ENCODE measurements at places on chromosomes 1 and 21.

DNA sequence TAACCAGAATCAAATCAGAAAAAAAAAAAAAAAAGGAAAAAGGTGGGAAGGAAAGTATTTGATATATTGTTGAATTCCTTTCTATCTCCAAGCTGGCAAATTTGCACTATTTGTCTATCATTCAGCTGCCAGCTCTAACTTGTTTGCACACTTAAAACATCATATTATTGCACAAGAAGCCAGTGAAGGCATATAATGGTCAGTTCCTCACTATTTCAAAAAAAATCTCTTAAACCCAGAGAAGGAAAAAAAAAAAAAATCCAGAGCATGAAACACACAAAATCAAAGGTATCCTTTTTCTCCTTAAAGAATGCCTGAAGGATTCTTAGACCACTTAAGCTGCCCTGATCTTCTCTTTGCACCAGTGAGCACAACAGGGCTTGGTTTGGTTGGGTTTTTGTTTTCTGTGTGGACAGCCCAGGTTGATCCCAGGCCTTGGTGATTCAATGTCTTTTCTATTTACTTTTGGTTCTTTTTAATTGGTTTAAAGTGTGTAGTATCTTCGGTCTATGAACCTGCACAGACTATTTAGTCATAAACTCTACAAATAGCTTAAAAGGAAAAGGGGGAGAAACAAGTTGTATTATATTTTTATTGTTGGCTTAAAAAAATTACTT, 40.2 kb downstream of the DUSP10 start:
- no peak for DNase-seq

DNA sequence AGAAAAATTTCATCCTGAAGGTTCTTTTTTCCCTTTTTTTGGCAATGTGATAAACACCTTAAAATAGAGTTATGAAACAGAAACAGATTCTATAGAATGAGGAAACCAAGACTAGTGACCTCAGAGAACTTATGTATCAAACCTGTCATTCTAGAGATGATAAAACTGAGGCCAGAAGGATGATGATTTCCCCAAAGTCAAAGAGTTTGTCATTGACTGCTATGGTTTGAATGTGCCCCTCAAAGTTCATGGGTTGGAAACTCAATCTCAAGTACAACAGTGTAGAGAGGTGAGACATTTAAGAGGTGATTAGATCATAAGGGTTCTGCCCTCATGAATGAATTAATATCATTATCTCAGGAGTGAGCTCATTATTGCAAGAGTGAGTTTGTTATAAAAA, 13.7 kb upstream of the BEND5 start:
- DNase-seq: no peak

- no peak for DNase-seq
Measured at GRCh38 chr1:246012341-246012740, 494.7 kb downstream of the SMYD3 start.

- no peak for DNase-seq
Measured at GRCh38 chr1:232292239-232292638, 337.7 kb downstream of the SIPA1L2 start.

DNA sequence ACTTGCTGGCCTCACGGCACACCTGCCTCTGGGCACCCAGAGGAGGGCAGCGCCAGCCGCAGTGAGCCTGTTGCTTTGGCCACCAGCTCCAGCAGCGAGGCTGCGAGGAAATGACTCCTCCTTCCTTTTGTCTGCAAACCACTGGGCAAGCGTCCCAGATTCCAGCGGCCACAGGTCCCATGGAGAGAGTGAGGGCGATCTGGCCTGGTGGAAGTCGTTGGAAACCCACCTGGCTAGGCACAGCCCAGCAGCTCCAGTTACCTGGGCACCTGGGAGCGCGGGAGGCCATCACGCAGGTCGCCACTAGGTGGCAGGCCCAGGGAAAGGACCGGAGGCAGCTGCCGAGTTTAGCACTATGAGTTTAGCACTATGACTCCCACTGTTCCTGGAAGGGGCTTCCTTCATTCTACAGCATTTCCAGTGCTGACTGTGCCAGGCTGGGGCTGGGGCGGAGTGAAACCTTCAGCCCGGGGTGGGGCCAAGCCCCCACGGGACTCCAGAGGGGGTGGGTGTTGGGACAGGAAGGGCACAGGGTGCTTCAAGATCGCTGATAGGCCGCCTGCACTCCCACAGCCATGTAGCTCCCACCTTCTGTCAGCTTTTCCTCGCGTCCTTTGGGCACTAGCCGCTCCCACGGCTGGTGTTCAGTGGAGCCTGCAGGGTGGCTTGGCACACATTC, 1.1 kb upstream of the ESPN start:
- DNase-seq: peak; percentile 44

DNA sequence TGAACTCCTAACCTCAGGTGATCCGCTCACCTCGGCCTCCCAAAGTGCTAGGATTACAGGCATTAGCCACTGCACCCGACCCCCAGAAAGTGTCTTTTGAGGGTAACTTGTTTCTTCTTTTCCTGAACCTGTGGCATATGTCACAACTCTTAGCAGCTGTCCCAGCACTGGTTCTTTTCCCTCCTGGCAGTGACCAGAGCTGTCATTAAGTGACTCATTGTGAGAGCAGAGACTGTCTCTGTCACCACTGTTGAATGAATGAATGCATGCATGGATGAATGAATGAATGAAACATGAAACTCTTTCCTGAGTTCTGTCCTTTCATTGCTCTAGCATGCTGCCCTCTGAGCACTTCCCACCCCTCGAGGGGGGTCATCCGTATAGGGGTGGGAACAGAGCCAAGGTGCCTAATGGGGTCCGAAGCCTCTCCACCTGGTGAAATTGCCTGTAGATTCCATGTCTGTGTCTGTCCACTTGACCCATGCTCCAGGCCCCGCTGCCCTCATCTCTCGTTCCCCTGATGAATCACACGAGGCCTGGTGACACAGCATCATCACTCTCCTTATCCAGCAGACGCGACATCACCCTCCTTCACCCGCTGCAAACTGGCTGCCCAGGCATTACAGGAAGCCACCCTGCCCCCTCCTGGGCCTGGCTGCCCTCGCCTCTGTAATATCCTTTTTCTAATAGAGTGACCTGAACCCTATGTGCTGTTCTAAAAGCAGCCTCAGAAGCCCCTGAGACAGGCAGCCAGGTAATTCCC, 75.0 kb downstream of the IGSF21 start:
- DNase-seq: no peak

DNA sequence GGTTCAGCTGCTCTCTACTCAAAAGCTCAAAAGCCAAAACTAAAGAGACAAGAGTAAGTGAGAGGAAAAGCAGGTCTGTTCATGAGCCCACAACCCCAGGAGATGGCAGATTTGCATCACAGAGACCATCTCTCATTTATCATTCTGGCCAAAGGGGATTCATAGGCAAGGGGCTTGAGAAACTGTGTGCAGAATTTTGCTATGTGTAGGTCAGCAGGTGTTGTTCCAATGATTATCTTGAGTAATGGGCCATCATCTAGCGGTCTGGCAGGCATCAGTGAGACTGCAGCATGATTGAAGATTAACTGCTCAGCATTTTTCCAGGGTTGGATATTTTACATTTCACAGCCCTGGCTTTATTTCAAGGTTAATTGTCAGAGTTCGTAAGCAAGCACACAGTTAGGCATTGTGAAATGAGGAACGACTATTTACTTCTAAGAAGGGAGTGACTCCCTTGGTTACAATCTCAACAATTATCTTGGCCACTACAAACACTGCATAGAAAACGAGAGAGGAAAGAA, 1204.6 kb upstream of the TMPRSS15 start:
- no peak for DNase-seq

DNA sequence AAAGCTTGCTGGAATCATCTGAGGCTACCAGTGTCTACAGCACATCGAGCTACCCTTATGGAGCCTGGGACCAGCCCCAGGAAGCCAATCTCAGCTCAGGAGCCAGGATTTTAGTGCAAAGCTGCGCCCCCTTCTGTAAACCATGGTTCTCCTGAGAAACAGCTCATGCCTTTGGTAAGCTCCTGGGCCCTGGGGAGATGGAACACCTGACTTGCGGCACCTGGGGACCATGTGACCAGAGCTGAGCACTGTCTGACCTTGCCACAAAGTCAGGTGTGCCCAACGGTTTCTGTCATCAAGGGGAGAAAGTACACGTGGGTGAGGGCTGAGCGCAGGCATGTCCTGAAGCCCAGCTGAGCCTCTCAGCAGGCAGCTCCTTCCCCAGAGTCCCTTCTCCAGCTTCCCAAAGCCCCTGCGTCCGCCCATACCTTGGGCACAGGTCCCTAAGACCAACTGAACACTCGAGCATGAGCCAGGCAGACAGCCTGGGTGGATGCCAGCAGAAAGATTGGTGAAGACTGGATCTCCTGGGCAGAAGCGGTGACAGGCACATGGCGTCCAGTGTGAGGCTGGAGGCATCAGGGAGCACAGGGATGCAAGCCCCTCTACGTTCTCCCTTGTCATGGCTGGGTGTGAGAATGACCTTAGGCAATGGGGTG, 57.9 kb upstream of the TENT5B start:
- DNase-seq: no peak

DNA sequence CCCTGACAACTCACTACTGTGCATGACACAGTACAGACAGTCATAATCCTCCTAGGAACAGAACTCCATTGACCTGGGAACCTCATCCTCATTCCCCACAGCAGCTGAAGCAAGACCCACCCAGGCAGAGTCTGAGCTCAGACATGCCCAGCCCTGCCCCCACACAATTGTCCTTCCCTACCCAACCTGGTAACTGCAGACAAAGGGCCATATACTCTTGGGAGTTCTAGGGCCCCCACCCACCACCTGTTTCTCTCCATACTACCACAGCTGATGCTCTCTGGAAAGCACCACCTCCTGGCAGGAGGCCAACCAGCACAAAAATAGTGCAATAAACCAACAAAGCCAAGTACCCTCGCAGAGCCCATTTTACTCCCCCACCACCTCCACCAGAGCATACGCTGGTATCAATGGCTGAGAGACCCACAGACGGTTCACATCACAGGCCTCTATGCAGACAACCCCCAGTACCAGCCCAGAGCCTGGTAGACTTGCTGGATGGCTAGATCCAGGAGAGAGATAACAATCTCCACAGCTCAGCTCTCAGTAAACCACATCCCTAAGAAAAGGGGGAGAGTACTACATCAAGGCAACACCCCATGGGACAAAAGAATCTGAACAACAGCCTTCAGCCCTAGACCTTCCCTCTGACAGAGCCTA, 159.7 kb upstream of the CXADR start:
- no peak for DNase-seq

- DNase-seq: no peak
Measured at GRCh38 chr1:55049914-55050278, 10.5 kb downstream of the PCSK9 start.

- no peak for DNase-seq
Measured at GRCh38 chr1:160416369-160416768, 16.0 kb downstream of the VANGL2 start.

- DNase-seq: no peak
Measured at GRCh38 chr1:180519846-180520245, 17.5 kb upstream of the ACBD6 start.

DNA sequence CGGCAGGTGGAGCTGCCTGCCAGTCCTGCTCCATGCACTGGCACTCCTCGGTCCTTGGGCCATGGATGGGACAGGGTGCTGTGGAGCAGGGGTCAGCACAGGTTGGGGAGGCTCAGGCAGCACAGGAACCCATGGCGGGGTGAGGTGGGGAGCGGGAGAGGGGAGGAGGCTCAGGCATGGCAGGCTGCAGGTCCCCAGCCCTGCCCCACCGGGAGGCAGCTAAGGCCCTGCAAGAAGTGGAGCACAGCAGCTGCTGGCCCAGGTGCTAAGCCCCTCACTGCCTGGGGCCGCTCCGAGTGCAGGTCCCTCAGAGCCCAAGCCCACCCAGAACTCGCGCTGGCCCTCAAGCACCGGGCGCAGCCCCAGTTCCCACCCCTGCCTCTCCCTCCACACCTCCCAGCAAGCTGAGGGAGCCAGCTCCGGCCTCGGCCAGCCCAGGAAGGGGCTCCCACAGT, 691 bp upstream of the GBP5 start:
- no peak for DNase-seq

- DNase-seq: no peak
Measured at GRCh38 chr1:163528710-163529348, 207.1 kb downstream of the NUF2 start.

DNA sequence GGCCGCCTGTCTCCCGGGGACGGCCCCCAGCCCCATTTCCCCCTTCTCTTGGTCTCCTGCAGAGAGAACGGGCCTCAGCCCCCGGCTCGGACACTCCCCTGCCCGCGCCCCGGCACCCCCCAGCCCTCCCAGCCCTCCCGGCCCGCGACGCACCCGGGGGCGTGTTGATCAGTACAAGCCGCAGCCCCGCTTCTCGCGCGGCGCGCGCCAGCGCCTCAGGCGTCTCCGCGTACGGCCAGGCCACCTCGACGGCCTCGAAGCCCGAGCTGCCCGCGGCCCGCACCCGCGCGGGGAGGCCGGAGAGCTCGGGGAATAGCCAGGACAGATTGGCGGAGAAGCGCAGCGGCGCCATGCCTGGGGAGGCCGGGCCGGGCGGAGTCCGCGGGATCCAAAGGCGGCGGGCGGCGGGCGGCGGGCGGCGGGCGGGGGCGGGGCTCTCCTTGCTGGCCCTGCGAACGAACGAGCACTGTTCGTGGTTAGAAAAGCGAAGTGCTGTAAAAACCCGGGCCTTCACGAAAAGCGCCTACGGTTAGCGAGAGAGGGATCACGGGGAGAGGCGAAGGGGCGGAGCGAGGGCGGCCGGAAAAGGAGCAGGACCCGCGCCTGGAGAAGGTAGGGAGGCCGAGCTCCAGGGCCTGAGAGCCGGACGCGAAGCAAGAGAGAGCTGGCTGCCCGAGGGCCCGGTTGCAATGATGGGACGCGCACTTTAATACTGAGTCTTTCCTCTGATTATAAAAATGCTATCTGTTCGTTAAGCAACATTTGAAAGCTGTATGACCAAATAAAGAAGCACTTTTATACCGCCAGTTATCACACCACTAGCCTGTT, at the start of gene HYI:
HYI (minus strand) TSS at position 490 of the 828 bp plus-strand sequence; CDS start at position 352, 138 bp downstream.
- peak; percentile 21 for DNase-seq

GRCh38 chr1:229111703-229112319, 159.1 kb upstream of the RAB4A start:
- DNase-seq: no peak

DNA sequence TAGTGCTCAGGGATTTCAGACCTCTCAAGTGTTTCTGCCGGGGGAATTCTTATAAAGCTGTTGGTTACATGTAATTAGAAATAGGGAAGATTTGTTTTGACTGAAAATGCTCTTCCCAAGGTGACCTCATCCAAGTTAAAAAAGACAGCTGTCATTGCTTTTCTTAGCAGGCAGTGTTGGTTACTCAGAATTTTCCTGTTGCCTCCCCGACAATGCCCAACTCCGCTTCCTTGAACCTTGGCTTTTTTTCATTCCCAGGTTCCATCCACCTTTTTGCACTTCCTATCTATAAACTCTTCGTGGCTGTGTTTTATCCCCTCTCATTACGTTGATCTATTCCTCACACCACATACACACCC, 825 bp upstream of the DPH5 start:
- no peak for DNase-seq

GRCh38 chr1:3536420-3537195, 74.7 kb downstream of the MEGF6 start:
- no peak for DNase-seq
